ENCODE measurements at places on chromosomes 12 and 14. TPM values are rescaled to one million over a fixed set of nuclear protein-coding genes. Genes with fewer than 3 reads are reported as not detected.

Gene SERPINA10
- not detected for total RNA-seq

Gene PRR4
- total RNA-seq = 62.0 TPM

Gene AVPR1A
- total RNA-seq = 2.6 TPM

Gene TAS2R7
- total RNA-seq = not detected

Gene CLEC4D
- total RNA-seq = not detected

Gene LMNTD1
- not detected for total RNA-seq

Gene KRT6C
- 11.0 TPM for total RNA-seq

Gene DDX55
- 22.3 TPM for total RNA-seq

Gene TMEM106C
- 40.9 TPM for total RNA-seq
